ENCODE measurements at places on chromosomes 3 and 15. TPM values are rescaled to one million over a fixed set of nuclear protein-coding genes. Genes with fewer than 3 reads are reported as not detected.

The GPR160 gene
- 13.0 TPM for total RNA-seq

DNA sequence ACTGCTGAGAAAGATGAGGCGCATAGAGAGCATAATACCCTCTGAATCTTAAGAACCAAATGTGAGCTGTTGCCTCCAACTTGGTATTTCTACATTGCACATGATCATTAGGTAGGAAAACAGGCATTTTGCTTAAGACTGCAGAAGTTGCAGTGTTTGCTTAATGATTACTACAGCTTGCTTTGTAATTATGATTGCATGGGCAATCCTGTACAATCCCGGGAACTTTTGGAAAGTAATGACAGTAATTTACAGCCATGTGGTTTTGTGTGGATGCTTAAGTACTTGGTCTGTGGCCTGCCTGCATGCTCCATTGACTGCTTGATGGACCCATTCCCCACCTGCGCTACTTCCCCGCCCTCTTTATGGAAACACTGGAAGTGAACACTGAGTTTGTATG, 301.1 kb downstream of the DIPK2A start:
- no peak for DNase-seq
- no peak overlapping the region for H3K4me3 ChIP-seq
- no peaks in the 10 kb centered on the region for H3K4me1 ChIP-seq

GRCh38 chr3:113274425-113275257, 63.3 kb downstream of the BOC start:
- no peak overlapping the region for H3K4me3 ChIP-seq
- DNase-seq, result no peak
- H3K27me3 ChIP-seq, result no peaks in the 10 kb centered on the region
- H3K4me1 ChIP-seq, result peaks cover 10% of the 10 kb centered on the region
- no peaks in the 10 kb centered on the region for H3K36me3 ChIP-seq
- no peak overlapping the region for H3K27ac ChIP-seq

The NPAP1 gene
- total RNA-seq, result not detected

GRCh38 chr15:79884204-79884596, 12.6 kb downstream of the MTHFS start:
- no peak overlapping the region for H3K27ac ChIP-seq
- H3K4me3 ChIP-seq, result no peak overlapping the region
- peaks cover 59% of the 10 kb centered on the region for H3K36me3 ChIP-seq
- DNase-seq, result no peak
- H3K4me1 ChIP-seq, result no peaks in the 10 kb centered on the region

Measured in PC-3 (cell line).